ENCODE measurements at places on chromosomes 5 and 9.

DNA sequence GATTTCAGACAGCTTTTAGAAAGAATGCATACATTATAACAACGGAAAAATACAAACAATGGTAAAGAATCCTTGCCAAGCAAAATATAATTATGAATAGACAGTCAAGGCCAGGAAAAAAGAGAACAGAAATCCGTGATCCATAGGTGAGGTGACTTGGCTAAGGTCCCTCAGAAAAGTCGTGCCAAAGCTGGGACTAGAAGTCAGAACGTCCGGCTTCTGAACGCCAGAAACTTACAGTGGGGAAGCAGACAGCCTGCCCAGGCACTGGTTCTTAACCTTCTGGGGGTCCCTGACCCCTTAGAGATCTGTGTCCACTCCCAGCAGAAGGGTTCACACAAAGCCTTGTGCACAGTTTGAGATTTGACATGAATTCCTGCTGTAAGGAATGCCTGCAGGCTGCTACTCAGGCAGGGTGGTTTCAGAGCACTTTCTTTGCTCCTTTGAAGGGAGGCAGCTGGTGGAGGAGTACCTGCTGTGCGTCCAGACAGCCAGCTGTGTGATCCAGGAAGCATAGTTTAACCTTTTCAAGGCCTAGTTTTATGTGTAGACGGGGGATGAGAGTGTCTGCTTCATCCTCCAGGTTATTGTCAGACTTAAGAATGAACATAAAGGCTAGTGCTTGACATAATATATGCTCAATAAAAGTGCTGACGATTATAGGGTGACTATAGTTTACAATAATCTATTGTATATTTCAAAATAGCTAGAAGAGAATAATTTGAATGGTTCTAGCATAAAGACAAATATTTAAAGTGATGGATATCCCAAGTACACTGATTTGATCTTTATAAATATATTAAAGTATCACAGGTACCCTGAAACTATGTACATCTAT, 852 bp downstream of the ARHGEF37 start:
- peak; percentile 45 for DNase-seq

- no peak for DNase-seq
These were observed 57.2 kb downstream of the MEF2C start for GRCh38 chr5:88825584-88826315.

GRCh38 chr5:36730537-36731216, 124.3 kb downstream of the SLC1A3 start:
- no peak for DNase-seq

GRCh38 chr5:108561416-108562204, 179.7 kb upstream of the FBXL17 start:
- DNase-seq = no peak

DNA sequence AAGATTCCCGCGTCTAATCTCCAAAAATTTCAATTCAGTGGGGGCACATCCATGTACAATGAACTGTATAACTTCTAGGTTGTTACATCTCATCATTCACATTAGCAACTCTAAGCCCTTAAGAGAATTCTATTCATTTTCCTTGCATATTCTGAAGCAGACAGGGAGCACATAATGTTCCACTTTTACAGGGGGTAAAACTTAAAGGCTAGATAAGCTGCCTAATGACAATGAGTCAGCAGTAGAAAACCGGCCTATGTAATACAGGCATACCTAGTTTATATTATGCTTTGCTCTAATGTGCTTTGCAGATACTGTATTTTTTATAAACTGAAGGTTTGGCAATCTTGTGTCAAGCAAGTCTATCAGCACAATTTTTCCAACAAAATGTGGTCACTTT, 40.4 kb downstream of the PTAR1 start:
- DNase-seq = no peak

DNA sequence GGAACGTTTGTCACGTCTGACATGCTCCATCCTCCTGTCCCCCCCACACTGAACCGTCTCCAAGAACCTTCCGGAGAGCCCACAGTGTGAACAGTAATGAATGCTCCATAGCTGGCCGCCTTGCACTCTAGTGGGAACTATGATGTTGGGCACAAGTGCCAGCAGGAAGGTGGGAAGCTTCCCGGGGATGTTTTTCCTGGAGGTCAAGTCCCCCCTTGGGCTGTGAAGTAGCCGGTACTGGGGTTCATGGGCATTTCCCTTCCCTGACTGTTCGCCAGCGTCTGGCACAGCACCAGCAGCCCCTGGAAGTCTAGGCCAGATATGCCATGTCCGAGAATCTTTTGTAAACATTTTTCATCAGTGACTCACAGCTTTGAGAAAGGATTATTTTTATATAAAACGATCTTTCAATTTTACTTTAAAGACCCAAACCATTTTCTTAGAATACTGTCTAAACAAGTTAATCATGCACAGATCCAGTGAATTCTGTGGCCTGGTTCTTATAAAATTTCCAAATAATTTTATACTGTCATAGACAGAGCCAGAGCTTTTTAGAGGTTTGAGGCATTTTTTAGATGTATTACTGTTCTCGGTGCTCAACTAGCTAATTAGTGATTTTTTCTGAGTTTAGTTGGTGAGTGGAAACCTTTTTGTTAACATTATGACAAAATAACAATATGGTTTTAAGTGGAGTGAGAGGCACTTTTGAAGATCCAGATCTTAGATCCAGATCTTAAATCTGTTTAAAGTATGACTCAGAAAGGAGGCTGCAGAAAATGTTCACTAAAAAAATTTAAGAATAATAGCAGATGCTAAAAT, 11.6 kb downstream of the ABL1 start:
- no peak for DNase-seq

DNA sequence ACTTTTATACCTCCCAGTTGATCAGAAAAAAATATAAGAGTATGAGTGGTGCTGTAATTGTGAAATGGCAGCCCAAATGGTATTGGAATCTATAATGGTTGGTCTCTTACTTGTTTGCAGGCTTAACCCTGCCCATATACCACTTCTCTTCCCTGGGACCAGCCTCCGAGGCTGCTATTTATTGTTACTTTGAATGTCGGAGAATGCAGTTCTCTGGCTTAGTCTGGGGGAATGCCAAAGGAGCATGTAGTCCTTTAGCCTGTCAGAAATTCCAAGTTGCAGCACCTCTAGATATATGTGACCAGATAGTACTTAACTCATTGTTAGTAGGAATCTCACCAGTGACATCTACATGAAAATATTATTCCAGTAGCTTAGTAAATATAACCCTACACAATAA, 47.5 kb downstream of the SLC44A1 start:
- DNase-seq = no peak

DNA sequence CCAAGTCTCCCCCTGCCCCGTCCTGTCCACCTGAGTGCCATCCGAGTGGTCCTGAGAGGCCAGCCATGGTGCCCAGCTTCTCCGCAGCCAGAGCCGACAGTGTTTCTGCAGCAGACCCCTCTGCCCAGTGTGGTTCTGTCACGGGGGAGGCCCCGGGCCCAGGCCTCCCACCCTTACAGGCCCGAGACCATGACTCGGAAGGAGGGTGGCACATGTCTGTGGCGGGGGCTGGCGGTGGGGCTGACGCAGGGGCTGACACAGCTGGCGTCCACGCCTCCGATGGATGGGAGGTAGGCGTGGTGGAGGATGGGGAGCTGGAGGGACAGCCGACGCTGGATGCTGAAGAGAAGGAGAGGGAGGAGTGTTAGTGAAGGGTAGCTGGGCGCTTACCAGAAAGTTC, 35.0 kb upstream of the TBC1D2 start:
- DNase-seq = no peak

GRCh38 chr5:79396265-79396664, 117.7 kb downstream of the HOMER1 start:
- no peak for DNase-seq

GRCh38 chr5:159181152-159181551, 28.2 kb downstream of the RNF145 start:
- DNase-seq = no peak

DNA sequence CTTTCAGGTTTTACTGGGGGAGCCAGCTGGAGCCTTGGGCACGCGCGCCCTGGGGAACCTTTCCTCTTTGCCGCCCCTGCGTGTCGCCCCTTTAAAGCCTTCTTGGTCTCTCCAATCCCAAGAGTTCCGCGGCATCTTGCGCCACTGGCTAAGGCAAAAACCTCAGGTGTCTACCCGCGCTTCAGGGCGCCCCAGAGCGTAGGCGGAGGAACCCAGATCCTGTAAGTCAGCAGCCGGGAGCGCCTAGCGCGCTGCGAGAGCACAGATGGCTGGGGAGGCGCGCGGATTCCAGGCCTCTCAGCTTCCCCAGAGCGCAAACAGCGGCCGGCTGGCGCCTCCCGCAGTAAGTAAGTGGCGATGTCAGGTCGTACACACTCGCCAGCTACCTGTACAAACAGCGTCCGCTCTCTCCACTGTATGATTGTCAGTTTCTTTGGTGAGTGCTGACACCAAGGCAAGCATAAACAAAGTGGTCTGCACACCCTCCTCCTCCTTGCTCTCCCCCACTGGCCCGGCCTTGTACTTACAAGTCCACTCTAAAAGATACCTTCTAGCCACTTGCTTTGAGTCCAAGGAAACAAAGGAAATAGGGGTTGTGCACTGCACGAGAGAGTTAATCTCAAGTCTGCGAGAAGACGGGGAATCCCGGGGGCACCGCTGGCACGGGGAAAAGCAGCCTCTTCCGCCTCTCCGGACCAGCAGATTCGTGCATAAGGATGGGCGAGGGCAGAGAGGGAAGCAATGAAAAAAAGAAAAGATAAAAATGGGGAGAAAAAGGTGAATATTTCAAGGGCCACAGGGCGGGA, 2.9 kb downstream of the HTR1A start:
- no peak for DNase-seq

DNA sequence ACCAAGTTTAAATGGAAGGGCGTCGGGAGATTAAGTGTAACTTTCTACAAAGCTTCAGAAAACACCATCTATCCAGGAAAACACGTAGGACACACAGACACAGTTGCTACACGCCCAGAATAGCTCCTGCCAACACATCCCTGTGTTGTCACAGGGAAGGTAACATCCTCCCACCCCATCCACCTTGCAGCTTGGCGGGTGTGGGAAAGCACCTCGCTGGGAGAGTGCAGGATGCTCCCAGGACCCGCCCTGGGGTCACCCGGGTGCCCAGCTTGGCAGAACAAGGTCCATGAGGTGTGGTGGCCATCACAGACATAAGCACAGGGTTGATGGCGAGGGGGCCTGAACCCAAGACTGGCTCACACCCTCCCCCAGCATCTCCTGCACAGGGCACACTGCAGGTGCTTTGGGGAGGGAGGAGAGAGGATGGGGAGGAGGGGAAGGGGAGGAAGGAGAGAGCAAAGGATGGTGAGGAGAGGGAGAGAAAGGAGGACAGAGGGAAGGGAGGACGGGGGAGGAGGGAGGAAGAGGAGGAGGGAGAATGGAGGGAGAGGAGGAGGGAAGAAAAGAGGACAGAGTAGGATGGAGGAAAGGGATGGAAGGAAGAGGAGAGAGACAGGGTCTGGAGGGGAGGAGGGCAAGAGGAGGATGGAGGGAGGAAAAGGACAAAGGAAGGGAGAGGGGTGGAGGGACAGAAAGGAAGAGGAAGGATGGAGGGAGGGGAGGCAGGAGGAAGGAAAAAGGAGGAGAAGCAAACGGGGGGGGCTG, 37.2 kb downstream of the GOLM1 start:
- no peak for DNase-seq

GRCh38 chr5:157233515-157233914, 32.4 kb upstream of the CYFIP2 start:
- DNase-seq = no peak

GRCh38 chr5:37807015-37807414, 32.8 kb downstream of the GDNF start:
- no peak for DNase-seq

- no peak for DNase-seq
These were observed 19.5 kb upstream of the TMEM174 start for GRCh38 chr5:73153513-73153912.

DNA sequence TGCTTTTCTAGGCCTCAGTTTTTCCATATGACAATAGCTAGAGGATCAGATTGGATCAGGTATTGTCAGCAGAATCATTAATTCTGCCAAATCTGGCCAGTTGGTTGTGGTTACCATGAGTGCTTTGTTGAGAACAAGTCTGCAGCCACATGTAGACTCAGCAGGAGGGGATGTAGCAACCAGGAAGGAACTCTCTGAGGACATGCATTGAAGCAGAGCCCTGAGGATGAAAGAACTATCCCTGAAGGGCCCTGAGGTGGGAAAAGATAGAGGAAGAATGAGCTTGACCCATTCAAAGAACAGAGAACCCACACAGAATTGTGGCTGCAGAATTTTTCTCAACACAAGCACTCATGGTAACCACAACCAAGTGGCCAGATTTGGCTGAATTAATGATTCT, 60.1 kb upstream of the AFAP1L1 start:
- DNase-seq = no peak

DNA sequence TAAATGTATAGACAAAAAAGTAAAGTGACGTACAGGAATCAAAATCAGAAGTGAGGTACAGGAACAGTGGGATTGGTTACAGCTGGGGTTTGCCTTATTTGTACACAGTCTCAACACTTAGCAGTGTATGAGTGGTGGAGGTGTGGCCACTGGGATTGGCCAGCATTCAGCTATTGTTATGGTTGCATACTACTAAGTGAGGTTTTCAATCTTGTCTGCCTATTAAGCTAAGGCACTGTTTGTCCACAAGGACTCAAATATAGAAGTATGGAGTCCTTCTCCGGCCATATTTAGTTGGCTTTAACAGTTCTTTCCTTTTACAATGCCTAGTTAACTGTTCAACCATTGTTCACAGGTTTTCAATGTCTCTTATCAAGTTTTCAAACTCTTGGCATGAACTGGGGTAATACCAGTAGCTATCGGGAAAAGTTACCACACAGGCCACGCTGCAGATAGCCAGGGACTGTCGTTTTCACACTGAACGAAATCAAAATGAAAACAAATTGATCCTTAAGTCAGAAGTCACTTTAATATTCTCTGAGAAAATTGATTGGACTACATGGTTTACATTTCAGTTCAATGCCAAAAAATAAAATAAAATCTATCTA, 176.0 kb upstream of the FREM1 start:
- no peak for DNase-seq

DNA sequence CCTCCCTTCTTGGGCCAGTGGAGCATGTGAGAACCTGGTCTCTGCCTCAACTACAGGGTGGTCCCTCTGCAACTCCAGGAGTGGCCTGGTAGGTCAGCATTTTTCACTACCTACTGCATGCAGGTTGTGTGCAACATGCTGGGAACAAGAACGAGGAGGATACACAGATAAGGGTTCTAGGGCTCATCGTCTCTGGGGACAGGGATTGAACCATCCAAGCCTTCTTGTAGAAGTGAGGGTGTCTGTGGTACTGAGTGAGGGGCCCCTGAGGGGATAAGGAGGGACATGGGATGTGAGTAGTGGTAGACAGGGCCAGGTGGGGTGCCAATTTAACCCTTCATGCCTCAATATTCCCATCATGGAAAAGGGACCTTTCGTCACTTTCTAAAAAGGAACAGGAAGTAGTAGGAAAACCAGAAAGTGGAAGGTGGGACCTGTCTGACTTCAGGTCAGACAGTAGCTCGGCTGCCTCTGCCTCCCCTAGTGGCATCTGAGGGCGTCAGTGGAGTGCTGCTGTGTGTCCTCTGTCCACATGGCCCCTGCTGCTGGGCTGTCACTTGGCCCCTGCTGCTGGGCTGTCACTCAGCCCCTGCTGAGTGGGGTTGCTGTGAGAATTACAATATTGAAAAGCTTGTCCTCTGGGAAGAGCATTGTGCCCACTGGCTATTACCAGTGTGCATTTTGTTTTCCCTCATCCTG, 48.6 kb upstream of the RNU6ATAC start:
- no peak for DNase-seq

Measured in liver (tissue), 10 donors.